HuH-7.5 (cell line): ENCODE measurements at places on chromosomes 4 and X.

DNA sequence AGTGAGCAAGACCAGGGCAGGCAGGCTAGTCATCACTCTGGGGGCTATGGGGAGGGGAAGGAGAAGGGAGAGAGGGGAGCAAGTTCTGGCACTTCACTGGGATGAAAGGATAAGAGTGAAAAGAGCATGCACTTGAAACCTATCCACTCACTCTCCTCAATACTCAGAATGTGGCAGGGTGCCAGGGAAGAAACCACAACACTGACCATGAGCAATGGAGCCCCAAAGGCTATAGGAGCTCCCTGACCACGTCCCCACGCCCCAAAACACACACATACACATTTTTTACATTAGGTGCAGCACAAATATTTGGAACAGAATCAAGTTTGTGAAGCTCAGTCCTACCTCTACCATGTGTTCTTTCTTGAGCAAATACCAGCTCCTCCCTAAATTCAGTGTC lies 132.2 kb downstream of the IDS start:
- DNase-seq = no peak

GRCh38 chr4:121824171-121824527 lies 466 bp upstream of the CCNA2 start:
- DNase-seq = no peak

- DNase-seq = no peak
These were observed 8.4 kb upstream of the RXFP1 start for GRCh38 chr4:158513256-158513655.

DNA sequence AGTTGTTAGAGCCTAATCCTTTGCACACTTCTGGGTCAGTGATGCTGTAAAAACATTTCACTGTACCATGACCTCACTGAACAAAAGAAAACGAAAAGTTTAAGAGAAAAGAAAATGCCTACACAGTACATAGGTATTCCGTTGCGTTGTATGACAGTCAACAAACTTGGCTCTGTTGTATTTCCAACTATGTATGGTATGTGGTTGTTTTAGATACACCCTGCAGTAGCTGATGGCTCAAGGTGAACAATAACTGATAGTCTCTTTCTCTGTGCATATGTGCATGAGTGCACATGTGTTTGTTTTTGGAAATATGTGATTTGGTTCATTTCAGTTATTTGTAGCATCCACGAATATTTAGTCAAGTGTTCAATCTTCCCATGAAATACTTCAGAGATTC lies 176.0 kb downstream of the BMPR1B start:
- no peak for DNase-seq

- no peak for DNase-seq
These were observed 162.1 kb downstream of the SMIM20 start for GRCh38 chr4:26076000-26076587.

DNA sequence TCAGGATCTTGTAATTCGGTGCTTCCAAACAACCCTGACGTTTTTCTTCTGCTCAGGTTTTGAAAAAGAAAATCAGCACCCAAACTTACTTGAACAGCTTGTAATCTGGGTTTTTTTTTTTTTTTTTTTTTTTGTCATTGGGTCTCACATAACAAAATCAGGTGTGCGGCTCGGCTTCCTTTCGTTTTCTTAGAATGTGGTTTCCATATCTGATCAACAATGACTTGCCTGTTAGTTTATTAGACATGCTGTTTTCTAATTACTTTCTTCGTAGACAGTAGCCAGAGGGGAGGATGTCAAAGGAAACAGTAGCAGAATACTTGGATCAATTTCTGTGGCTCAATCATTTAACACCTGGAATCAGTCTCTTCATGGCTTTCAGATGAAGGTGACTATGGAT lies 890 bp upstream of the FREM3 start:
- no peak for DNase-seq

DNA sequence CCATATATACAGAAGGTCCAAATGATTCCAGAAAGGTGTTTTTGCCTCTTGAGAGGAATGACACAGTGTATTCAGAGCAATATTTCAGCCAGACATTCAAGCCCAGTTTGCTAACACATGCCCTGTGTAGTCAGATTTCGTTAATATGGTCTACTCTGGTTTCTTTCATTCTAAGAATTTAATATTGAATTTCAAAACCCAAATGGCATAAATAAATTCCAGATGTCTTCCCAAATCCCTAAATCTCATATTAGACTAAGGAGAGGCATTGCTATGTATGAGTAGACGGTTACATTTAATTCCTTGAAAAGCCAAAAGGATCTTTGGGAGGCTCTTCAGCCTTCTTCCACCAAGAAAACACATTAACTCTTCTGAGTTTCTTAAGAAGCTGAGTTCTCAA lies 66.3 kb upstream of the C1QTNF7 start:
- DNase-seq = no peak

GRCh38 chr4:153005899-153006381 lies 69.8 kb downstream of the FHDC1 start:
- DNase-seq = no peak

GRCh38 chr4:144411119-144411518 lies 234.8 kb upstream of the HHIP start:
- DNase-seq = no peak
